Spleen (tissue), 13 donors: ENCODE measurements at places on chromosomes 1 and 21. TPM values are rescaled to one million over a fixed set of nuclear protein-coding genes. Genes with fewer than 3 reads are reported as not detected.
A peak's percentile ranks its signal among the peaks of the same experiment; 100 is the strongest.

CD1D gene
- 24.6 TPM for total RNA-seq

KRTAP11-1 gene
- not detected for total RNA-seq

DNA sequence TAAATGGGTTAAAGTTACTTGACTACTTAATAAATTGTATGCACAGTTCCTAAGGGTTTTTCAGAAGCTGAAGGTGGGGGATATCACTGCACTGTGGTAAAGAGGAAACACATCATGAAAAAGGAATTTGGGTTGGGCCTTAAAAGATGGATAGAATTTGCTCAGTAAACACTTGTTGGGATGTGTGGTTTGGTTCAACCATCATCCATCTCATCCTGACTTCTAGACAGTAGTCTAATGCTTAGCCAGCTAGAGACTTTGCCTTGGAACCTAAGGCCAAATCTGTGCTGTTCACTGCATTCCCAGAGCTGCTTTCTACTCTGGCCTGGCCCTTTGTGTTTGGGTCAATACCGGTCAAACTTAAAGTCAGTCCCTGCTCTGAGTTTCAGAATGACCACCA, 30.6 kb downstream of the LY9 start:
- no peak for DNase-seq

DNA sequence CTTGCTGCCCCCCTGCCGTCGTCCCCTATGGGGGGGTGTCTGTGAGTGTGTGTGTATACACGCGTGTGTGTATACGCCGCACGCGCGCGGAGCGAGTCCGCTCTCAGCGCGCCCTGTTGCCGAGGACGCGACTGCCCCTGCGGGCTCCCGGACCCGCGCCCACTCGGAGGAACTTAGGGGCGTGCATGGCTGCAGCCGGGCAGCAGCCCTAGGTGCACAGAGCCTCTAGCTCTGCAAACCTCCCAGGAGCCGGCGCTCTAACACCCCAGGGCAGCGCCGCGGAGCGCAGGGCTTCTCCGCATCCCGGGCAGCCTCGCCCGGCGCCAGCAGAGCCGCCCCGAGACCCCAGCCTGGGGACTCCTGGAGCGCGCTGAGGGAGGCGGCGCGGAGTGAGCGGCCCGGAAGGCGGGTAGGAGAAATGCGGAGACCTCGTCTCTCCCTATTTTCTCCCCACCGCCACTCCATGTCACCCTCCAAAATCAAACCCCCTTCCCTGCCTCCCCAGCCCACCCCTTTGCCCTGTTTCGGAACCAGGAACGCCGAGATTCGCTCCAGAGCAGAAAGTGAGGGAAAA, 574 bp downstream of the ITPKB start:
- peak; percentile 91 for DNase-seq

GRCh38 chr1:225778337-225778669, 677 bp downstream of the SRP9 start:
- DNase-seq: no peak

DNA sequence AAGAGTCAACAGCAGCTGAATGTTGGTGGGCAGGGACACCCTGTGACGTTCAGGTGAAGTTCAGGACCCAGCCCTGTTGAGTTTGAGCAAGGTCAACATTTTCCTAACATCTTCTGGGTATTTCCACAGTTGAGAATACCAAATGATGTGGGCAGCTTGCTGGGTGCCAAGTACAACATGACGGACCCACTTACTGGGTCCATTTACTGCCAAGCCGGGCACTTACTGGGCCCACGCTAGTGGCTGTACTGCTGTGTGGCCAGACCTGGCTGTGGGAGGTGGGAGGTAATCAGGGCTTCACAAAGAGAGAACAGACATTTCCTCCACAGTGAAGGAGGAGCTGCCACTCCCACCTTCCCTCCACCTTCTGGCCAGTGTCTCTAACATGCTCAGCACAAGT, 99.2 kb downstream of the PSMG1 start:
- no peak for DNase-seq

DNA sequence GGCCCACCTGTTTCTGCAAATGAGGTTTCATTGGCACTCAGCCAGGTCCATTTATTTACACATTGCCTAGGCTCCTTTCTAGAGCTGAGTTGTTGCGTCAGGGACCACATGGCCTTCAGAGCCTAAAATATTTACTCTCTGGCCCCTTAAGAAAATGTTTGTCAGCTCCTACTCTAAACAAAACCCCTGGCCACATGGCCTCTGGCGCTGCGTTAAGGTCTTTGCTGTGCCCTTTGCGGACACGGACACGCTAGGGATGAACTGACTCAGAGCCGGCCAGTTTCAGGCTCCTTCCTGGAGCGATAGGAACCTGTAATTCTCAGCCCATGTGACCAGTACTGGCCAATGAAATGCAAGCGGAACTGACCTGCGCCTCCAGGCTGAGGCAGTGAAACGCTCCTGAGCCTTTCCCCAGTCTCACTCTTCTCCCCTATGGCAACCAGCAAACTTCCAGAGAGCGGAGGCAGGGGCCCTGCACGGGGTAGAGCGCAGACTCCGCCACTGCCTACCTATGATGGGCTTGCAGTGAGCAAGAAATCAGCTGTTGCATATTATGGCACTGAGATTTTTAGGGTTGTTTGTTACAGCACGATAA, 160.3 kb downstream of the ETS2 start:
- DNase-seq: no peak

DNA sequence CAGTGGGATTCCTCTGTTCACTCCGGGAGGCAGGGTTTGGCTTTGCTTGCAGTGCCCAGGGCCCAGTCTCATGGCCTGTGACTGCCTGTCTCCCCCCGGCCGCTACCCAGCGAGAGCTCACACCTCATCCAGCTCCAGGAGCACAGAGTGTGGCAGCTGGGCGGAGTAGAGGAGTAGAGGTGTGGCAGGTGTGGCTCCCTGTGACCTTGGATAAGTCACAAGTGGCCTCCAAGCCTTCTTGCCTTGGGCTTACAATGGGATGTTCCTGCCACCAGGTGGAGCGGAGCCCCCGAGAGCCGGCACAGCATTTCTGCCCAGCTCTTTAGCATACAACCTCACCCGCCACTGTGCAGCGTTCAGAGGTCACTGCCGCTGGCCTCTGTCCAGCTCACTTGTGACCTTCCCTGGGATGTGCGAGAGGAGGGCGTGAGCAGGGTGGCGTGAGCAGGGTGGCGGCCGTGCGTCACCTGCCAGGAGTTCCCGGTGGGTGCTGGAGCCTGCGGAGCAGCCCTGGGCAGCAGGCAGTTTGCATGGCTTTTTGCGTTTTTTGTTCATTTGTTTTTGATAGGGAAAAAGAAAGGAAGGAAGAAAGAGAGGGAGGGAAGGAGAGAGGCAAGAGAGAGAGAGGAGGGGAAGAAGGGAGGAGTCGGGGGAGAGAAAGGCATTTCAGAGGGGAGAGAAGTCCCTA, 42.4 kb downstream of the CRYAA start:
- peak; percentile 75 for DNase-seq
